ENCODE measurements at places on chromosomes 5 and 9.

- no peak for DNase-seq
Observed at GRCh38 chr5:17203329-17204132, 13.9 kb upstream of the BASP1 start.

DNA sequence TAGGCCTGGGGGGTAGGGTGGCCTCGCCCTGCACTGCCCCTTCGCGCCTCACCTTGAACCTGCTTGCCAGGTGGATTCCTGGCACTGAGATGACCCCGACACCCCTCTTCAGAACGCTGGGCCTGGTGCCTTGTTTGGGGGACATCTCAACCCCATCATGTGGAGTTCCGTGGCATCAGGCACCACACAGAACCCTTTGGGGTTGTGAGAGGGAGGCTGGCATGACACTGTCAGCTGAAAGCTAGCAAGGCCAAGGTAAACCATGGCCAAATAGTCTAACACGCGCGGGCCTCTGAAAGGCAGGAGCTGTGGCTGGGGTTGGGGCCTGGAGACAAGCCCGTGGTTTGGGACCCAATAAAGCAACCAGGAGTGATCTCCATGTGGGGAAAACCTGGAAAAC lies 163.2 kb downstream of the FSTL4 start:
- DNase-seq, result no peak

DNA sequence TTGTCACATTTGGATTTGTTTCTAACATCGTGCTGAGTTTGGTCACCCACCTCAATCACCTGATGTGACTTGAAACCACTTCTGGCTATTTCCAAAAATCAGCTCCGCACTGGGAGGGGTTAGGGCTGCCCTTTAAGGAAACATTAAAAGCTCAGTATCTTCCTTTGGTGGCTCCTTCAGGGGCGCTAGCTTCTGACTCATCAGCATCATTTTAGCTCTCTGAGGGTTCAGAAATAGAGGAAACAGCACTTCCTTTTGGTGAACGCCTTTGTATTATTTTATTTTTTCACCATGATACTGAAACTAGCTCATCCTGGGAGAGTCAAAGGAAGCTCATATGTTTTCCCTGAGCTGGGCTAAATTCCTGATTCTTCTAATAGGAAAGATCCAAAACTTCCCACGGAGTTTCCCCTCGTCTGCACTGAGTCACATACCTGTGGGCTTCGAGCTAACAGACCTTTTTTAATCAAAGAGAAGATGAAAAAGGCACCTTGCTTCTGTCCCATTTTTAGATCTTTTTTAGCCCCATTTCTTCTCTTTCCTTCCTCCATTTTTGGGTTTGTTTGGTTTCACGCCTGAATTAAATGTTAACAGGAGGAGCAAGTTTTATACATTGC lies 48.2 kb downstream of the ROPN1L start:
- DNase-seq, result no peak

- DNase-seq, result no peak
Observed at GRCh38 chr9:128611600-128612394, 44.9 kb downstream of the DYNC2I2 start.

GRCh38 chr5:131974956-131975726 lies 29.7 kb upstream of the MEIKIN start:
- peak; percentile 9 for DNase-seq

GRCh38 chr5:115888027-115888426 lies 46.3 kb downstream of the AP3S1 start:
- DNase-seq, result no peak

DNA sequence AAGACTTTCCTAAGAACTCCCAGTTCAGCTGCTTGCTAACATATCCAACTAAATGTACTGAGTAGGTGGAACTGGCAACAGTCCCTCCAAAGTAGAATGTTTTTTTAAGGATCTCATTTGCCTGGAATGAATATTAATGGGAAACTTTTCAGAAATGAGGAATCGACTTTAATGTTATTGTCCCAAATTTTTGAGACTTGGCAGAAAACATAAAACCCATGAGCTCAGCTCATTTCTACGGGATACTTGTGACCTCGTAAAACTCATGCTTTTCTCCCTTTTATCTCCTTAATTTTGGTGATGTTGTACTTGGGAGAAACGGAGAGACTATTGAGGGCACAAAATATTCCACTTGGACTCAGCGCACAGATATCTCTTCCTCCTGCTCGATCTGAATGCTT lies 296.8 kb downstream of the EBF1 start:
- DNase-seq, result no peak

GRCh38 chr5:33403187-33403586 lies 37.6 kb upstream of the TARS1 start:
- DNase-seq, result no peak

- DNase-seq, result no peak
Observed at GRCh38 chr5:50922942-50923767, 256.7 kb downstream of the PARP8 start.

GRCh38 chr5:178535299-178536175 lies 54.7 kb downstream of the COL23A1 start:
- no peak for DNase-seq

DNA sequence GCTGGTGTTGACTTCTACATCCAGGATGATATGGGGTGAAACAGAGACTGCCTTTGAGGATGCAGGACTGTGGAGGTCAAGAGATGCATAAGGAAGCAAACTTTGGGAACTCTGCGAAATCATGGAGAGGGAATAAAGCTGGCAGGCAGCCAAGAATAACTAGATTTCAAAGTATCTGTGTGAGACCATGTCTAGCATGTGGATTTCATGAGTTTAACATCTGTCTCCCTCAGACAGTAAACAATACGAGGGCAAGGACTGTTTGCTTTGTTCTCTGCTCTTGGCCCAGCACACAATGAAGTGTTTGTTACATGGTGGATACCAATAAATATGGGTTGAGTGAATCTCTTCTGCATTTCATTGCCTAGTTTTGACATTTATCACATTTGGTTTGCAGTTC lies 71.3 kb downstream of the RASEF start:
- DNase-seq, result no peak

DNA sequence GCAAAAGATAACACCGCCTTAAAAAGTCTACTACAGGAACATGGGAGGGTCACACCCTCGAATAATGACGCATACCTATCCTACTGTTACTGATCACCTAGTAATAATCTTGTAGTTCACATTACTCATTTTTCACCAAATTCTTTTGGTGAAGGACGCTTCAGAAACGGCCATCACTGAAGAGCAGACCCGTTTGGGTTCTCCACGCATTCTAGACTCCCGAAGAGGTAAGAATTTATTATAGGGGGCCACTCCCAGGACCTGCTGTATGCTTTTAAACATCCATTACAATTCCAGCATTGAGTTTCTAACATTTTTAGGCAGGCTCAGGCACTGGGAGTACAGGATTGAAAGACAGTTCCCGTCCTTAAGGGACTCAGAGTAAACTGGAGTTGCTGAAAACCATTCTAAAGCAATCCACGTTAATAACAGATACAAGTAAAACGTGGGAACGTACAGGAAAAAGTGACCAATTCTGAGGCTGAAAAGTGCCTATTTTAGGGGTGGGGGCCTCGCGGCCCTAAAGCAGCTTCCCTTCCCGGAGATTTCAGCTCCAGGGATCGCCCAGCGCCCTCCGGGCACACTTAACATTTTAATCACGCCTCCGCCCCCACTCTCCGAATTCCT lies at the start of gene FER:
TSS of gene FER (plus strand) at position 124 of the 627 bp plus-strand sequence. CDS start 50,286 bp downstream, outside the sequence.
- no peak for DNase-seq

DNA sequence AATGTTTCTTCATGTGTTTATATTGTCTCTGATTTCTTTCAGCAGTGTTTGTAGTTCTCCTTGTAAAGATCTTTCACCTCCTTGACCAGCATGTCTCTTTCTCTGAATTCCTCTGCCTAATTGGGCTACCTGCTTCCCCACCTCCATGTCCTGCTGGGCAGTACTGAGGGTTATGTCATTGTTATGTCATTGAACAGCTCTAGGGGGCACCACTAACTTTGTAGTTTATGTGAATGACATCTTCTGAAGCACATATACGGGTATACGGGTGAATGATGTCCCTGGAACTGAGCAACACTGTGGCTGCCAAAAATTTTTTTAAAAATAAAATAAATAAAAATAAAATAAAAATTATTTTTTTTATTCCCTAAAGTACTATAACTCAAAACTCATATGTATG lies 16.9 kb upstream of the SNCAIP start:
- no peak for DNase-seq

- no peak for DNase-seq
Observed at GRCh38 chr9:24245988-24246387, 299.7 kb downstream of the IZUMO3 start.

DNA sequence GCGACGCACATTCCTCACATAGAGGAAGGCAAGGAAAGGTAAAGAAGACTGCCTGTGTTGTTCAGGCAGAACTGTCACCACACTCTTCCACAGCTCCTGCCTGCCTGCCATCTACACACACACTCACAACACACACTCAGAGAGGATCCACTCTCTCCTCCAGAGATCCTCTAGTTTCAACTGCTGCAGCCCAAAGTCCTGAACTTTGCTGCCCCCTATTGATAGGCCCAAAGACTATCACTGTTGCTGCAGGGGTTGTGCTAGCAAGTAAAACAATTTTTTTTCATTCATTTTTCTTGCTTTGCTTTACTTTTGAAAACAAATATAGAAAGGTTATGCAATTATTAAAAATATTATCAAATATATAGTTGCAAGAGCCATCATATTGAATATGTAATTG lies 5.9 kb upstream of the CFAP90 start:
- no peak for DNase-seq

DNA sequence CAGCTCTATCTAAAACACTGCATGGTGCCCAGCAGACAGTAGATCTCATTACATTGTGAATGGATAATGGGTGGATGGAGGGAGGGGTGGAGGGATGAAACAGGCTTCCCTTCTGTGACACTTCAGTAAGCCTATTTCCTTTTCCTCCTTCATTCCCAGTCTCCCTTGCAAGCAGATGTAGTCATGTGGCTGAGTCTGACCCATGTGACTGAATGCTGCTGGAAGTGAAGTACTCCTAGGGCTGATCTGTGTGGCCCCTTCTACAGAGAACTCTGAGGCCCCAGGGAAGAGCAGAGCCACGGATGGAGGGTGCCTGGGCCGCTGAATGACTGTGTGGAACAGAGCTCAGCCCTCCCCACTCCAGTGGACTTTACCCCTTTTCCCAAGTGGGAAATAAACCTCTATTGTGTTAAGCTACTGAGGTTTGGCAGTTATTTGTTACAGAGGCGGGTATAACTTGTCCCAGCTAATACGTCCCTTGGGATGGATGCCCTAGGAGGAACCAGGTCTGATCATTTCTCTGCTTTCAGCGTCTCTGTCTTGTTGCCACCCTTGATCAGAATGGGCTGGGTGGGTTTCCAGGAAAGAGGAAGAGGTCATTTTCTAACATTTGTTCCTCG lies 176.1 kb upstream of the MVB12B start:
- DNase-seq, result no peak

DNA sequence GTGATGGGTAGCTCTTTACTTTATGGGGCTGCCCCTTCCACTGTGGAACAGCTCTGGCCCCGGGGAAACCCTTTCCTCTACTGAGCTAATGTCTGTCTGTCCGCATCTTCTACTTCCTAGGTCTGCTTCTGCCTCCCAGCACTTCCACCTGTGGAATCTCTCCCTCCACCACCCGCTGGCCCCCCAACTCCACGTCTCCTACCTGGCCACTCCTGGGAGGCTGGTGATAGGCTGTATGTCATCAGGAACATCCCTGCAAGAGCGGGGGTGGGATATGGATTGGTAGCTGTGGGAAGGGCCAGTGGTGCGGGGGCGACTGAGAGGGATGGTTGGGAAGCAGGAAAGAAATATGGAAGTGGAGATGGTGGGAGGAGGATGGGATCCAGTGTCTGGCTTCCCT lies 9.2 kb downstream of the ALAD start:
- DNase-seq, result no peak

DNA sequence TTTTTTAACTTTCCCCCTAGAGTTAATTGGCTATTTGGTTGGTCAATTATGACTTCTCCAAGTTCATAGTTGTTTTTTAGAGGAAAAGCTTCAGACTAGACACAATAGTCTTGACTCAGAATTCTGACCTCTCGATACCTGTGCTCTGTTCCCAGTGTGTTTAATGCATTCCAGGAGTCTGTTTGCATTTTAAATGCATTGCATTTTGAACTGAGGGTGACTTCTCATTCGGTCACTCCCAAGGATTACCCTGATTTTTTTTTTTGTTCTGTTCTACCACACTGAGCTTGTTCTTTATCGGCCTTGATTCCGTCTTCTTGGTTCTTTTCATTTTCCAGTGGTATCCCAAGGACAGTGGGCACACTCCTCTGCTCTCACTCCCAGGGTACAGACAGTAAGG lies 16.3 kb downstream of the ARHGEF28 start:
- DNase-seq, result no peak

DNA sequence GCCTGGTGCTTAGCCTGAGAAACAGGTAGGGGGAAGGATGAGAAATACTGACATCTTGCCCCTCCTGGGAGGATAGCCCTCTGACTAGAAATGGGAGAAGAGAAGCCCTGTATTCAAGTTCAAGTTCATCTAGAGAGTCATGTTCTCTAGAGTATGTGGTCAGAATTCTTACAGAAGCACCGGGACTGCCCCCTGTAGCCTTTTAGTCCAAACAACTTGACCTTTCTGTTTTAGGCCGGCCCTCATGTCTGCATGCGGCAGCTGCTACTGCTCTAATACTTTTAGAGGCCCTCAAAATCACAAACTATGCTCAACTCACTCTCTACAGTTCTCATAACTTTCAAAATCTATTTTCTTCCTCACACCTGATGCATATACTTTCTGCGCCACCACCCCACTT lies 47.7 kb downstream of the PHAX start:
- no peak for DNase-seq

GRCh38 chr9:132383462-132383883 lies 23.2 kb downstream of the TTF1 start:
- DNase-seq, result no peak

GRCh38 chr5:88888848-88889188 lies 5.8 kb upstream of the MEF2C start:
- DNase-seq, result no peak

- no peak for DNase-seq
Observed at GRCh38 chr5:175381130-175381529, 62.9 kb downstream of the DRD1 start.

- no peak for DNase-seq
Observed at GRCh38 chr9:124743686-124744348, 27.3 kb downstream of the NR6A1 start.

DNA sequence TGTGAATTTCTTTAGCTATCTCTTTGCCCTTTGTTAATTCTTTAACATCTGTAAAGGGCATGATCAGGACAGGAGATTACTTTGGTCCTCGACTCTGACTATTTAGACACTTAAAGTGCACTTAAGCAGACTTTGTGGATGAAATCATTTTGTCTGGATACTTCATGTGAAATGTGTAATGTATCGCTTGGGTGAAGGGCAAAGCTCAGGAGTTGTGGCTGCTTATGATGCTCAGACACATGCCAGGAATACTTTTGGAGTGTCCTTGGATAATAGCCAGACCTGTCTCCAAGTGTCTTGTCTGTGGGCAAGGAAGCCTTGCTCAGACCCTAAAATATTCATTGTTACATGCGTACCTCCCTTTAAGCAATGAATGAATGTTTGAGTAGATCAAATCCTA lies 87.8 kb downstream of the RAI14 start:
- no peak for DNase-seq

- DNase-seq, result no peak
Observed at GRCh38 chr5:116876240-116876840, 301.7 kb upstream of the SEMA6A start.

Measured in activated naive CD4-positive, alpha-beta T cell (primary cell).